NCI-H1694 (cell line): ENCODE measurements at places on chromosomes 4 and X.
A peak's percentile ranks its signal among the peaks of the same experiment; 100 is the strongest.

GRCh38 chr4:129342819-129343408, 247.0 kb downstream of the C4orf33 start:
- no peak for DNase-seq

GRCh38 chrX:105462186-105462585, 241.7 kb upstream of the TEX13A start:
- no peak for DNase-seq

DNA sequence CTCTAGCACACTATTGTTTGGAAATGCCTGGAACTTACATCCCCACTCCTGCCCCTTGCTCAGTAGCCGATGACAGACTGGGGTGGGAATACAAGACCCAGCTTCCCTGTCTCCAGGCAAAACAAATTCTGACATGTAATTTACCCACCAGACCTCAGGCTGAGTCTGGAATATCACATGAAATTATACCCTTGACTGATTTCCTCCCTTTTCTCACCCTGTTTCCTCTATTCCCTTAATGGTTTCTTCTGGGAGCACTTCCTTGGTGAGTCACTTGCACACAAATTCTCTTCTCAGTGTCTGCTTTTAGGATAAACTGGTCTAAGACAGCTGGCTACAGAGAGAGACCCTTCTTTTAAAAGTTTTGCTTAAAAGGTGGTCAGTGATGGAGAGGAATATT, 65.8 kb upstream of the DIPK2B start:
- DNase-seq, result no peak

DNA sequence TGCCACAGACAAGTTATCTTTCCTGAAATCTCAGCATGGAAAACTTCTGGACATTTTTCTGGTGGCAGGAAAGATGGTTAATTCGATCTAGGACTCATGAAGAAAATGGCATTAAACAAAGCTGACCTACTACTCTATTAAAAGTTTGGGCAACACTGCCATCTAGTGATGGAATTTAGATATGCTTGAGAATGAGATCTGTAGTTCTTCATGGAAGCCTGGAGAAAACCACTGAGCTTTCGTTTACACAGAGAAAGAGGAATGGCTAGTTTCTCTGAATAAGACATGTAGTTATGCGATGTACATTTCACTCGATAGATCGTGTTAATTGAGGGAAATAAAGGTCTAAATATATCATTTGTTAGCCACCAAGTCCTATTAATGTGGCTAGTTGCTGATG, 51.7 kb upstream of the CHRDL1 start:
- peak; percentile 85 for DNase-seq

GRCh38 chr4:2886622-2887021, 43.0 kb downstream of the ADD1 start:
- no peak for DNase-seq

DNA sequence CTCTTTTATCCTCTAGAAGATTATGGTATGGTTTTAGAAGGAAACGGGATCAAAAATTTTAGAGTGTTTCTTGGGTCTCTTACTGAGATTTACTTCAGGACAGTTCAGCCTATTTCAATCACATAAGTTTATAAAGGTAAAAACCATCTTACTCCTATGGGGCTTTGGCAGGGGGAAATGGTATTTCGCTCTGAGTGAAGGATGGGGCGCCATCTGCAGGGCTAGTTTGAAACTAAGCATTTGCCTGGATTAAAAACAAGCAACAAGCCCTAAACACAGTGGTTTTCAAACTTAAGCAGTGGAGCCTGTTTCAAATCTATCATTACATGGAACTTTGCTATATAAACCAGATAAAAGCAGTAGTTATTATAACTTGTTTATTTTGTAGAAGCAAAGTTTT, 361.5 kb upstream of the FMR1 start:
- DNase-seq, result peak; percentile 11

DNA sequence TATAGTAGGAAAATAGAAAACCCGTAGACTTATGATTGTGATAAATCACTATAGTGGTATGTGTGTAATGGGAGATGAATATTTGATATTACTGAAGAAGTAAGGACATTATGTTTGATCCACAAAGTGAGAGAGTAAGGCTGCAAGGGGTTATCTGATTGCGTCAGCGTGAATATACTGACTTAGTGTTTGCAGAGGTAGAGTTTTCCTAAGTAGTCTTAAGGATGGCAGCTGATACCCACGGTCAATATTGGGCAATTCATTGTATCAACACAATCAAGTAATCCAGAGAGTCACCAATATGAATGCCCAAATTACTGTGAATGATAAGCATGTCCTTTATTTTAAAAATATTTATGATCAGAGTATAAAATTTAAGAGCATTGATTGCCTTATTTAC, 83.7 kb downstream of the SPOCK3 start:
- DNase-seq, result no peak

- DNase-seq, result no peak
These were observed 143.5 kb downstream of the MGST2 start for GRCh38 chr4:139808808-139809756.

GRCh38 chr4:113972781-113973180, 6.7 kb downstream of the ARSJ start:
- DNase-seq, result no peak
